ENCODE measurements at places on chromosomes 12 and 14. TPM values are rescaled to one million over a fixed set of nuclear protein-coding genes. Genes with fewer than 3 reads are reported as not detected.

LRRC9 gene
- not detected for total RNA-seq

CCDC184 gene
- 2.8 TPM for total RNA-seq

GSC gene
- 0.33 TPM for total RNA-seq

PYGL gene
- total RNA-seq: 177 TPM

PKP2 gene
- 9.0 TPM for total RNA-seq

DIO3 gene
- 0.07 TPM for total RNA-seq

TPPP2 gene
- not detected for total RNA-seq

LRTM2 gene
- not detected for total RNA-seq
